Mesenteric fat pad (tissue), 1 donor: ENCODE measurements at places on chromosomes 1 and 21.
A peak's percentile ranks its signal among the peaks of the same experiment; 100 is the strongest.

DNA sequence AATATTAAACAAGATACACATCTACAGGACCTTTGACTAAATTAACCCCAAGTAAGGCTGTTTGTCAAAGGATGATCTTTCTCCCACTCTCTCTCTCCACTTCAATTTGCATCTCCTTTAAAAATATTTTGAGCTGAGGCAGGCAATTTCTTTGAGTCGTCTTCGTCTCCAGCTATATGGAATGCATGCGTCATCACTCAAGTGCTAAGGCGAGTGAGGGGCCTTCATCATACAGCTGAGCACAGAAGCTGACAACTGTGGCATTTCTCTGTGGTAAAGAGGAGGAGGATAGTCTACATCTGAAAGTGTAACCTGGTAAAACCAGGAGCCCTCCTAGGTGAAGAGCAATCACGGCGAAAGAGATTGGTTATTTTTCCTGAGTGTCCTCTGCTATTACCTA lies 7.6 kb downstream of the EPHX4 start:
- DNase-seq = no peak

GRCh38 chr1:118963138-118963455 lies 25.0 kb downstream of the TBX15 start:
- no peak for DNase-seq

DNA sequence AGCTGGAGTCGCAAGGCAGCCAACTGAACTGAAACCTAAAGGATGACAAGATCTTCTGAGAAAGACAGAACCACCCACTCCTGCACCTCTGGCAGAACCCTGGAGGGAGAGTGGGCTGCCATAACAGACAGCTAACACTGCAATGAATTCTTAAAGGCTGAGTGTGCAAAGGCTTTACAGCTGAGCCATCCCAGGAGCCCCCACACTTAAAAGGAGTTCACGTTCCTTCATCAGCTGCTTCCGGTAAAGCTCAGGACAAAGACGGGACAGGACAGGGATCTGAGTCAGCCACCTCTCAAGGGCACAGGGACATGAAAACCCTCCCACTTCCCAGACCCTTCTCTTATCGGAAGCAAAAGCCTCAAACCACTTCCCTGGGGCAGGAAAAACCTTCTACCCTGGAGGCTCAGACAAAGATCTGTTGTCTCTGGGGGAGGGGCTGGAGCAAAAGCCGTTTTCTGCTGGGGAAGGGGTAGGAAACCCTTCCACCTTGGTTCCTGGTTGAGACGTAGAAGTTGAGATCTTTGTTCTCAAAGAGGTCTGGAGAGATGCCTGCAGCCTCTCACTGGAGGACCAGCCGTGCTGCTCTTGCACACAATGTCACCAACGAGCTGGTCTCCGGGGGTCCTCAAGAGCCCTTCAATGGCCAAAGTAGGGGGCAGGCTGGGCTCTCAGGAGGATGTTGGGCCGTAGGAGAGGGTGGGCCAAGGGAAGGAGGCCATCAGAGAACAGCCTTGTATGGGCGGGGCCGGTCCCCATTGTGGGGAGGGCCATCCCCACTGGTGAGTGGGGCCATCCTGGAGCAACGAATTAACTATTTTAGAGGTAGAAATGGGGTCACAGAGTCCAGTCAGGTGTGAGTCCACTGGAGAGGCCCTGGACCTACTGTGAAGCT lies 452.4 kb downstream of the PTPRU start:
- DNase-seq = peak; percentile 76

DNA sequence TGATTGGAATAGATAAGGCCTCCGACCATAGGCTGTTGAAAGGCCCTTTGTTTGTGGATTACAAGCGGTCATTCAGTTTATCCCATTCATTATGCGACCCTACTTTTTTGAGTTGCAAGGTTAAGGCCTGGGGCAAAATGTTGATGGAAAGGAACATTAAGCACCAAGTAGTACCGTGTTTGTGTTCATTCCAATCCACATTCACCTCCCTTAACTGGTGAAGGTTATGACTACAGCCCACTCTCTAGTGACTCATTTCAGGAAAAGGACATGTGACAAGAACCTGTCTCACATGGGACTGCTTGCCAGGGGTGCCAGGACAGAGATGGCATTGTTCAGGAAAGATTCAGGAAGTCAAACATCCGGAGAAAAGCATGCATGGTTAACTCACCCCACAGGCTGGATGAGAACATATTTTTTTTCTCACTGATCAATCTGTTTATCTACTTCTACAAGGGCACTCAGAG lies 81.6 kb downstream of the CD58 start:
- DNase-seq = no peak

GRCh38 chr21:43267391-43268085 lies 98.7 kb downstream of the CRYAA start:
- no peak for DNase-seq

GRCh38 chr1:66373157-66373591 lies 160.8 kb upstream of the SGIP1 start:
- no peak for DNase-seq

- no peak for DNase-seq
These were observed 34.8 kb downstream of the KCNAB2 start for GRCh38 chr1:6080469-6080868.

DNA sequence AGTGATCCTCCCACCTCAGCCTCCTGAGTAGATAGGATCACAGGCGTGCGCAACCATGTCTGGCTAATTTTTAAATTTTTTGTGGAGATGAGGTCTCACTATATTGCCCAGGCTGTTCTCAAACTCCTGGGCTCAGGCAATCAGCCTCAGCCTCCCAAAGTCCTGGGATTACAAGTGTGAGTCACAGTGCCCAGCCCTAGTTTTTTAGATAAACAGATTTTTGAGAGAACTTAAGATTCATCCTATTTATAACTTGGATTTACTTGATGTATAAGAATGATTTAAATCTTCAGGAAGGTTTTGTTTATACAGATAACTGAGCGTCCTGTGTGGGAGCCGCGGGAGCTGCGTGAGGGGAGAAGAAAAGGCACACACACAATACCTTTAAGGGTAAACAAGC lies 26.2 kb downstream of the HEYL start:
- no peak for DNase-seq

DNA sequence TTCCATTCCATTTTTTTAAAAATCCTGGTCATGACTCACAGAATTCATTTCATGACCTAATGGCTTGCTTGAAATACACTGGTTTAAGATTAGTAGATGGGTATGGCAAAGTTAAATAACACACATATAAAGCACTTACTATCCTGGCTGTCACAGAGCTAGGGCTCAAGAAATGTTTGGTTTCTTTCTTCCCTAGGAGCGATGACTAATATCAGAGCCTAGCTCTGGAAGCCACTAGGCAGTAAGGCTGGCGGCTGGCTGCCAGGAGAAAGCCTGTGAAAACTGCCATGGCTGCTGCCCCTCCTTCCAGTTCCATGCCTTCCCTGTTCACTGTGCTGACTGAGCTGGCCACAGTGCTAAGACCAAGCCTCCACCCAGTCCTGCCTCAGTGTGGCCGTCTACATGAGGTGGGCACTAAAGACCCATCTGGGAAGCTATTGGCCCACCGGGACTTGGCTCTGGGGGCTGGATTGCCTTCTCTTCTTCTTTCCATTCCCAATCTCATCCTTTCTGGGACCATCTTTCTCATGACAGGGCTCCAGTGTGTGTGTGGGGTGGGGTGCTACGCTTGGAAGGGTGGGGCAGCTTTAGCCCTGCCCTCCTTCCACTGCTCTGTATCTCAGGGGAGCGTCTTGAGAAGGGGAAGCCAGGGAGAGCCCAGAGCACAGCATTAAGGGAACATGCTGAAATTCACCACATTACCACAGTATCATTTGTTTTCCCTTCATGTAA lies 10.8 kb upstream of the ASCL5 start:
- DNase-seq = no peak
